Aorta (tissue), 5 donors: ENCODE measurements at places on chromosomes 1 and 21. TPM values are rescaled to one million over a fixed set of nuclear protein-coding genes. Genes with fewer than 3 reads are reported as not detected.

GSTM5 gene
- total RNA-seq = 23.4 TPM

SMAP2 gene
- total RNA-seq = 42.2 TPM

AMIGO1 gene
- total RNA-seq = 7.7 TPM

CYP4B1 gene
- total RNA-seq = 3.4 TPM

RAB13 gene
- 127 TPM for total RNA-seq

PRR9 gene
- total RNA-seq = not detected

CD1D gene
- 3.3 TPM for total RNA-seq

FCAMR gene
- total RNA-seq = not detected

AZIN2 gene
- 14.4 TPM for total RNA-seq

MSH4 gene
- 0.72 TPM for total RNA-seq

ZSWIM5 gene
- 2.1 TPM for total RNA-seq

PROX1 gene
- 2.5 TPM for total RNA-seq

CFAP141 gene
- total RNA-seq = not detected

PGLYRP4 gene
- not detected for total RNA-seq

C1QC gene
- 203 TPM for total RNA-seq

FTCD gene
- total RNA-seq = 2.6 TPM

SEMA6C gene
- total RNA-seq = 8.1 TPM

DYNLT5 gene
- 3.3 TPM for total RNA-seq

IGSF8 gene
- 33.5 TPM for total RNA-seq

TMCC2 gene
- total RNA-seq = 6.2 TPM

RAD54L gene
- 2.3 TPM for total RNA-seq

TGFB2 gene
- total RNA-seq = 18.0 TPM

LENEP gene
- total RNA-seq = not detected

KRTAP13-2 gene
- not detected for total RNA-seq

PLA2G4A gene
- total RNA-seq = 11.8 TPM

TAS1R3 gene
- 0.36 TPM for total RNA-seq

CLIC6 gene
- total RNA-seq = 7.7 TPM

MPZ gene
- 19.4 TPM for total RNA-seq

LRRIQ3 gene
- 0.36 TPM for total RNA-seq

PTPN22 gene
- total RNA-seq = 6.7 TPM

LTN1 gene
- total RNA-seq = 36.8 TPM
